T-cell (primary cell): ENCODE measurements at places on chromosomes 12 and 14.

DNA sequence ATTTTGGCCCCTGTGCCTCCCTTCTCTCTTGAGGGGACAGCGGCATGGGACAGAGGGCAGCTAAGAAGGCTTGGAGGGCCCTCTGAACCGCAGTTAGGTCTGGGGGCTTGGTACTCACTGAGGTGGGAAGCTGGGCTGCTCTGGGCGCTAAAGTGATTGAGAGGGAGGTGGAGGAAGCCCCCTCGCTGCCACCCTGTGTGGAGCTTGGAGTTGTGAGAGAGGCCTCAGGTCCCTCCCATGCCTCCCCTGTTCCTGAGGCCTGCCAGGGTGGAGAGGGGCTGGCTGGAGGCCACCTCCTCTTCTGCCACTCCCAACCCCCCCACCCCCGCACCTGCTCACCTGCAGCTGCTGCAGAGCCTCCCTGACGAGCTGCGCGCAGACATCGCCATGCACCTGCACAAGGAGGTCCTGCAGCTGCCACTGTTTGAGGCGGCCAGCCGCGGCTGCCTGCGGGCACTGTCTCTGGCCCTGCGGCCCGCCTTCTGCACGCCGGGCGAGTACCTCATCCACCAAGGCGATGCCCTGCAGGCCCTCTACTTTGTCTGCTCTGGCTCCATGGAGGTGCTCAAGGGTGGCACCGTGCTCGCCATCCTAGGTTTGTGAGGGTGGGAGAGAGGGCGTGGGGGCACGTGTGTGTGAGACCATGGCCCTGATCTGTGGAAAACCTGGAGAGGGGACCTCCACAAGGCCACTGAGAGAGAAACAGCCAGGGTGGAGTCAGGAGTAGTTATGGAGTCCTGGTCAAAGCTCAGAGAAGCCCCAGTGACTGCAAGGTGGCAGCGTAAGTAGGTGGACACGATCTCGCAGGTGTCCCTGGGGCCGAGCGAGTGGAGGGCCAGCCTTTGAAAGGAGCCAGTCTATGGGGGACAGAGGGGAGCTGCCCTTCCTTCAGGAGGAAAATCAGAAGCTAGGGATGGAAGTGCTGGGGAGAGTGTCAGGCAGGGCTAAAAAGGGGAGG is 11.2 kb downstream of the KCNH3 start:
- DNase-seq: no peak

DNA sequence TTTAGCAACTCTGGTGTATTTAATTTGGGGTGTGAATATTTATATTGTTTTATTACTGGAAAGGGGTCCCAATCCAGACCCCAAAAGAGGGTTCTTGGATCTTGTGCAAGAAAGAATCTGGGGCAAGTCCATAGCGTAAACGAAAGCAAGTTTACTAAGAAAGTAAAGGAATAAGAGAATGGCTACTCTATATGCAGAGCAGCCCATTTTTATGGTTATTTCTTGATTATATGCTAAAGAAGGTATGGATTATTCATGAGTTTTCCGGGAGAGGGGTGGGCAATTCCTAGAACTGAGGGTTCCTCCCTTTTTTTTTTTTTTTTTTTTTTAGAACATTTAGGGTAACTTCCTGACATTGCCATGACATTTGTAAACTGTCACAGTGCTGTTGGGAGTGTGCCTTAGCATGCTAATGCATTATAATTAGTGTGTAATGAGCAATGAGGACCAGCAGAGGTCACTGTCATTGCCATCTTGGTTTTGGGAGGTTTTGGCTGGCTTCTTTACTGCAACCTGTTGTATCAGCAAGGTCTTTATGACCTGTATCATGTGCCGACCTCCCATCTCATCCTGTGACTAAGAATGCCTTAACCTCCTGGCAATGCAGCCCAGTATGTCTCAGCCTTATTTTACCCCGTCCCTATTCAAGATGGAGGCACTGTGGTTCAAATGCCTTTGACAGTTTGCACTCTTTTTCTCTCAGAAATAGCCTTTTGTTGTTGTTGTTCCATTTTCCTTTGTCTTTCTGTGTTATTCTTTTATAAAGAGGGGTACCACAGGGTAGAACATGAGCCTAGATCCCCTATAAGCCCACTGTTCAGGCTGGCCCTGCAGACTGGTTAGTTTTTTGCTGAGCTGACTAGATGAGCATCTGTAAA is 75.5 kb upstream of the DCD start:
- DNase-seq: no peak

GRCh38 chr14:85688006-85688405 is 158.1 kb downstream of the FLRT2 start:
- no peak for DNase-seq

- no peak for DNase-seq
These were observed 10.0 kb downstream of the HIP1R start for GRCh38 chr12:122845041-122845864.

- DNase-seq: peak; percentile 95
These were observed 155.5 kb downstream of the PRKCH start for GRCh38 chr14:61476754-61477410.

DNA sequence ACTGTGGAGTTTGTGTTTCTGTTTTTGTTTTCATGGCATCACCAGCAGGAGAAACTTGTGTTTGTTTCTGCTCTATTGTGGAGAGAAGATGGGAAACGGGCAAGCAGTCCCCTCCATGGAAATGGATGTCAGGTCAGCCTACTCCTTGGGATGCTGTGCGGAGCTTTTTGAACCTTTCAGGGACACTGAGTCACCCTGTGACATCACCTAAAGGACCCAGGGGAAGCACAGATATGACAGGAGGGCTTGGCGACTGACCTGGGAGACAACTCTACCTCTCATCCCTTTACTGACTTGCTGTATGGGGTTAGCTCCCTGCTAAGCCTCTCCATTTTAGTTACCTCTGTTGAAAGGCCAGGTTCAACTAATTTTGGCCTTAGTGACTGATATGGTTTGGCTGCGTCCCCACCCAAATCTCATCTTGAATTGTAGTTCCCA is 706.9 kb upstream of the TMEM132C start:
- no peak for DNase-seq

GRCh38 chr12:77847060-77847541 is 16.4 kb downstream of the NAV3 start:
- no peak for DNase-seq
